ENCODE measurements at places on chromosomes 5 and 9. TPM values are rescaled to one million over a fixed set of nuclear protein-coding genes. Genes with fewer than 3 reads are reported as not detected.

DNA sequence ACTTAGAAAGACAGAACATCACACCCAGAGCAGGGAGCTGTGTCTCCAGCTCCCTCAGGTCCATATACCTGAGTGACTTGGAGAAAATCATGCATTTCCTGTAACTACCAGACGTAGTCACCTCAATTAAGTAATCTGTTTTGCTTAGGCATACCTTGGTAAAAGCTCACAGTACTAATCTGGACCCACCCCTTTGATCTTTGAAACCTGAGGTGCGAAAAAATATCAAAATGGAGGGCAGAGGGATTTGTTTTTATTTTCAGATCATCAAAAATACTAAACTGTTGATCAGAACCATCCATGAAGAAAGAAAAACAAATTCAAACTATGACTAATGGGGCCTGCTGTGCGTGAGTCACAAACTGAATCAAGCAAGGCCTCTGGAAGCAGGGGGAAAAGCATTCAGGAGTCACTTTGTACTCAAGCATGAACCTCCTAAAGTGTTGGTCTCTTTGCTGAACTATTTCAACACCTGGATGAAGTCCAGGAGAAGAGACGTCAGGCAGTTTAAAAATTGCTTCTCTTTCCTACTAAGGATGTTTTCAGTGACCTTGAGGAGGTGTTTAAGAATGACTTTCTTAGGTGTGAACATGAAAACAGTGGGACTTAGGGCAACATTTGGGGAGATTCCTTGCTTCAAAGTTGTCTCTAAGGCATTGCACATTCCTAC is 76.3 kb downstream of the MUSK start:
- no peak for DNase-seq

DNA sequence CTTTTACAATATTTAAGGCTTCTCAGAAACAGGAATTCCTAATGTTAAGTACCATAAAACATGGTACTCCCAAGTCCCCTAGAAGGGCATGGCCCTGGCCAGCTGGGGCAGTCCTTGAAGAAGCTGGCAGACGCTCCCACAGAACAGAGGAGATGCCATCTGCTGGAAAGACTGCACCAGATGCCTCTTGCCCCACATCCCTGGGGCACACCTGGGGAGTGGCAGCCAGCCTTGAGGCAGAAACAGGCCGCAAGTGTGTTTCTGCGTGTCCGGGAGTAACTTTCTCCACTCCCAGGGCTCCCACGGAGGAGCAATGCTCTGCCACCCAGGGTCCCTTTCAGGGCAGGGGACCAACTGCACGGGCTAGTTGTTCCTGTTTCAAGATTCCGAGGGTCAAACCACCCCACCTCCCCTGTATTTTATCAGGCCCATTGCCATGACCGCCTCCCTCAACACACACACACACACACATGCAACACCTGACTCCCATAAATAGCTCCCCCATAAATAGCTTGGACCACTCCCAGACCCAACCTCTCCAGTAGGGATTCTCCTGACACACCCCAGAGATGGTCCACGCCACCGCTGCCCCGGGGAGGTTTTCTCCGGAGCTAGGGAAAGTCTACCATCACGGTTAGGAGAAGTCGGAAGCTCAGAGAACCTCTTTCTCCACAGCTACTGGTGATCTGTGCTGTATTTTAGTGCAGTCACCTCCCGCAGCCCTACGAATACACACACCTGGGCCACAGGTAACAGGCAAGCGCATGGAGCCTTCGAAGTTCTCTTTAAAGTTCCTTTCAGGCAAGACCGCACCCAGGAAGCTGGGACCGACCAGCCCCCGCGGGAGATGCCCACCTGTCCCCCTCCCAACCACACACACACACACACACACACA is 1.5 kb downstream of the SPOCK1 start:
- DNase-seq: no peak

DNA sequence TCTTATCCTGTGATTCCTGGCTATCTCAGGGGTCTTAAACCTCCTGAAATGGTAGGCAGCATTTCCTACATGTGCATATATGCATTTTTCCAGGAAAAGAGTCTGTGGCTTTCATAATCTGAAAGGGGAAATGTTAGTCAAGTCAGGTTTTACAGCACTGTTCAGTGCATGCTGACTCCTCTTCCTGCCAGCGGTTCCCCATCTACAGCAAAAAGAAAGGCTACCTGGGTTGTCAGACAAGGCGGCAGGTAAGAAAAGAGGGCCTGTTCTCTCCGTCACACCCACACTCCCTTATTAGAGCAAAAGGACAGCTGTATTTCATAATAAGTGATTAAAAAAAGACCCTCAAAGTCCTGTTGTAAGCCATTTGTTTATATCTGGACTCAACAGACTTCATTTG is 4.3 kb upstream of the SPATA6L start:
- DNase-seq: no peak

- DNase-seq: no peak
Measured at GRCh38 chr9:129394886-129395279, 216.8 kb upstream of the IER5L start.

FCN2 gene
- polyA plus RNA-seq: 0.16 TPM

C9orf50 gene
- polyA plus RNA-seq: 0.23 TPM

Data from forelimb muscle (tissue), 1 donor.